WTC11 (cell line): ENCODE measurements at places on chromosomes 16 and 17. TPM values are rescaled to one million over a fixed set of nuclear protein-coding genes. Genes with fewer than 3 reads are reported as not detected.

The GPR139 gene
- 0.48 to 0.55 TPM (median 0.55 TPM) in 3 replicates for total RNA-seq

The IRX5 gene
- total RNA-seq, result 0.35 to 0.48 TPM (median 0.44 TPM) in 3 replicates

The SMARCD2 gene
- 80.1 to 106 TPM (median 86.7 TPM) in 3 replicates for total RNA-seq

The OR1D2 gene
- total RNA-seq, result not detected in 3 replicates

The MYH11 gene
- 0.69 to 0.74 TPM (median 0.69 TPM) in 3 replicates for total RNA-seq

The HSF5 gene
- 0.07 to 0.11 TPM (median 0.09 TPM) in 3 replicates for total RNA-seq

The CCL17 gene
- total RNA-seq, result not detected in 3 replicates

The SECTM1 gene
- 0.14 to 0.57 TPM (median 0.22 TPM) in 3 replicates for total RNA-seq

DNA sequence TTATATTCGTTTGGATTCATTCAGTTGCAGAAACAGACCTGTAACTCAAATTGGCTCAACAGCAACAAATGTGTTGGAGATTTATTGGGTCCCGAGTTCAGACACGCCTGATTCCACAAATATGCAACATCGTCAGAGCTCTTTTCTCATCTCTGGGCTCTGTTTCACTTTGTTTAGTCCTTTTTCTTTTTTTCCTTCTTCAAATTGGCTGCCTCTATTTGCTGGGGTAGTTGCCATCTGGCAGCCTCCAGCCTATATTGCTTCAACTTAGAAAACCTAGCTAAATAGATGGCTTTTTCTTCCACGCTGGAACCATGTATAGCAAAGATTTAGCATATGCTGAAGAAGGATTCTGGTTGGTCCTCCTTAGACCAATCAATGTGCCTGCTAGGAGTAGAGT is 398.5 kb downstream of the RBFOX1 start:
- no peak overlapping the region for H3K4me3 ChIP-seq
- no peak overlapping the region for H3K27ac ChIP-seq
- H3K4me1 ChIP-seq, result no peaks in the 10 kb centered on the region
- DNase-seq, result no peak
- peaks cover 5% of the 10 kb centered on the region; the same call in 1 of the 2 replicates for H3K36me3 ChIP-seq

DNA sequence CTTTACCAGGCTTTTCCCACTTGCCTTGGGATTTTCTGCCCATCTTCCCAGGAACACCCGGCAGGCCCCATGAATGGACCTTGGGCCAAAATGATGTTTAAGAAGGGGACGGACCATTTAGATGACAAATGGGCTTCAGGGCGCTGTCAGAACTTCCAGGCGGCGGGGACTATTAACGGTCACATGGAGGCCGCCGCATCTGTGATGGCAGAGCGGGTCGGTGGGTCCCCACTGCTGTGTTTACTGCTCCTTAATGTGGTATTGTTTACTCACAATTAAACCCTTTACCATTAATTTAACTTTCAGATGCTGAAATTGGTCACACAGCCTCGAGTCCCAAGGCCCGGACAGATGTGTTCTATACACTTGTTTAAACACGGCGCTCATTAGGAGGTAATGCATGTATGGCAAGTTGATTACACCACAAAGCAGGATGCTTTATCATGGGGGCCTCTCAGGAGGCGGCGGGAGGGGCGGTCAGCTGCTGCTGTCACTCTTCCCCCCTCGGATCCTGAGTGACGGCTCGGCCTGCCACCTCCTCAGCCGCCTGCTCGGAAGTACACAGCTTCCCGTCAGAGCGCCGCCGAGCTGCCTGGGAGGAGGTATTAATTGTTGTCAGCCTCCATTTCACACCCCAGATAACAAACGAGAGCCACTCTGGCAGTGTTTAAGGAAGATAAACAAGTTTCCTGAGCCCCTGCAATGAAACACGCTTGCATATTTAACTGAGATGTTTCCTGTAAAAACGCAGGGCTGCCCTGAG is 83.9 kb upstream of the IRX3 start:
- no peak overlapping the region for H3K4me3 ChIP-seq
- DNase-seq, result no peak
- peaks cover 10% of the 10 kb centered on the region for H3K4me1 ChIP-seq
- no peaks in the 10 kb centered on the region for H3K27me3 ChIP-seq

DNA sequence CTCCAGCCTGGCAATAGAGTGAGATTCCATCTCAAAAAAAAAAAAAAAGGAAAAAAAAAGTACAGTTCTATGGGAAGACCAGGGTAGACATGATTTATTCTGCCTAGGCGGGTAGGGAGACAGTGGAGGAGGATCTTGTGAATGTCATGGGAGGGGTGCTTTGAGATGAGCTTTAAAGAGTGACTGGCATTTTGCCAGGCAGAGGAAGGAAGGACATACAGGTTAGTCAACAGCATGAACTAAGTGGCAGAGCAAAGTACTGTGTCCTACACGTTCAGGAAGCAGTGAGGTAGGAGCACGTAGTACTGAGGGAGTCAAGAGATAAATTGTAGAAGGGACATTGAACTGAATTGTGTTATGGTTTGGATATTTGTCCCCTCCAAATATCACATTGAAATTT is 451.5 kb downstream of the TOX3 start:
- no peak overlapping the region for H3K4me3 ChIP-seq
- H3K36me3 ChIP-seq, result no peaks in the 10 kb centered on the region
- no peaks in the 10 kb centered on the region for H3K27me3 ChIP-seq
- no peak overlapping the region for H3K27ac ChIP-seq

DNA sequence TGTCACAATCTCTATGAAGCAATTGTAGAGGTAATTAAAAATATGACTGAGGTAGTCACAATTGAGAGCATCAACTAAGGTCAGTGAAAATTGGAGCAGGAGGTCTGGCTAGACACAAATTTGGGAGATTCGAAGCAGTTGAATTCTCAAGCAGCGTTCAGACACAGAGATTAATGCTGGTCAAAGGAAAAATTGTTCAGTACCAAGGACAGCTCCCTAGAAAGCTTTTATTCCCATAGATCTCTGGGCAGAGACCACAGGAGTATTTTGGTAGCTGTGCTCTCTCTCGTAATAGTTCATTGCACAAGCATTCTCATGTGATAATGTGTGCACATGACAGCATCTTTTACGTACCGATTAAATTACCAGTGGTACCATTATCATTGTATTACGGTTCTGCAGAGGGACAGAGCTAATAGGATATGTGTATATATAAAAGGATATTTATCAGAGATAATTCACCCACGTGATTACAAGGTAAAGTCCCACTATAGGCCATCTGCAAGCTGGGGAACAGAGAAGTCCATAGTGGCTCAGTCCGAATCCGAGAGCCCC is 387.5 kb upstream of the HSBP1 start:
- H3K4me3 ChIP-seq, result no peak overlapping the region
- no peak for DNase-seq
- peaks cover 11% of the 10 kb centered on the region for H3K27me3 ChIP-seq
- no peaks in the 10 kb centered on the region for H3K36me3 ChIP-seq
- no peaks in the 10 kb centered on the region for H3K4me1 ChIP-seq
- no peak overlapping the region for H3K27ac ChIP-seq

DNA sequence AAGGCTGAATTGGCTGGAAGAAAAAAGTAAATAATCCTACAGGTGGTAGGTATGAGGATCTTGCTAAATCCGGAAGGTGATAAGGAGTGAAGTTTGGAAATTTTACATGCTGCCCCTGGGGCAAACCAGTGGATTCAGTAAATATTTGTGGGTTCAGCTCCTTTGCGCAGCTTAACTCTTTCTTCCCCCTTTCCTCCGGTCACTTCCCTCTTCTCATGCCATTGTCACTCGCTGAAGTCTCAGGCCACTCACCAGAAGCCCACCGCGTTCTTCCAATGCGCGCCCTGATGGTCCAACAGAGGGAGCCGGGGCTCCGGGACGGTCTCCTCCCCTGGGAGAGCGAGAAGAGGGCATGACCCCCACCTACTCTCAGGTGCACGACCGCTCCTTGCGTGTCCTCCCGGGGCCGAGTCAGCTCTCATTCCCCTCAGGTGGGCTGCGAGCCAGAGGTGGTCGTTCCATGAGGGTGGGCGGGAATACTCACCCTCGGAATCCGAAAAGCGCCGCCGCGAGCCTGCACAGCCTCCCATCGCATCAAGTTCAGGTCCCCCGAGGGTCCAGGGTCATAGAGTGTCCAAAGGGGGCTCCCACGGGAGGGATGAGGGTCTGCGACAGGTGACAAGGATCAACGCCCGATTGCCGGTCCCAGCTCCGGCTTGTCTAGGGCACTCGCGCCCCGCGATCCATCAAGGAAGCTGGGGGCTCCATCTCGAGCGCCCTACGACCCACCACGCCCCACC is 474 bp downstream of the CLN3 start:
- DNase-seq, result peak; percentile 60
- H3K4me3 ChIP-seq, result peak overlapping the region; percentile 93
- no peak overlapping the region; the same call in 1 of the 2 replicates for H3K27ac ChIP-seq
- no peaks in the 10 kb centered on the region; the same call in 1 of the 2 replicates for H3K36me3 ChIP-seq

DNA sequence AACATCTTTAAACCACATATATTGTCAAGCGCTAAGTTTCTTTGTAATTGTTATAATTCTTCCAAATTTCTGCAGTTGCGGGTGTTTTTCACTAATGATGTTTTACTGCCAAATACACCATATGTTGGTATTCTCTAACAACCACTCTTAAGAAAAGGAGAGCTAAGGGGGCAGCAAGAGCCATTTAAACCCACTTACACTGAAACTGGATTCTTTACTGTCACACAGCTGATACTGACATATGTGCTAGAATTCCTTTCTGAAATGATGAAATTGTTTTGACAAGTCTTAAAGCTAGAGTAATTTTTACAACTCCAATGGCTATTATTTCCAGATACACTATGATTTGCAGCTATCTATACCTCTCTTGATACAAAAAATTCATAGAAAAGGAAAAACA is 483.1 kb downstream of the CDH11 start:
- H3K27ac ChIP-seq, result no peak overlapping the region
- no peaks in the 10 kb centered on the region for H3K27me3 ChIP-seq
- no peak overlapping the region for H3K4me3 ChIP-seq
- H3K36me3 ChIP-seq, result no peaks in the 10 kb centered on the region
- DNase-seq, result no peak

GRCh38 chr17:52134641-52135040 is 23.9 kb downstream of the CA10 start:
- peaks cover 5% of the 10 kb centered on the region for H3K27me3 ChIP-seq
- no peak for DNase-seq
- peaks cover 34% of the 10 kb centered on the region for H3K36me3 ChIP-seq
- peaks cover 12% of the 10 kb centered on the region for H3K4me1 ChIP-seq

- no peaks in the 10 kb centered on the region for H3K4me1 ChIP-seq
- no peak overlapping the region for H3K27ac ChIP-seq
- H3K27me3 ChIP-seq, result no peaks in the 10 kb centered on the region
These were observed 17.5 kb downstream of the SBK1 start for GRCh38 chr16:28309811-28310311.

DNA sequence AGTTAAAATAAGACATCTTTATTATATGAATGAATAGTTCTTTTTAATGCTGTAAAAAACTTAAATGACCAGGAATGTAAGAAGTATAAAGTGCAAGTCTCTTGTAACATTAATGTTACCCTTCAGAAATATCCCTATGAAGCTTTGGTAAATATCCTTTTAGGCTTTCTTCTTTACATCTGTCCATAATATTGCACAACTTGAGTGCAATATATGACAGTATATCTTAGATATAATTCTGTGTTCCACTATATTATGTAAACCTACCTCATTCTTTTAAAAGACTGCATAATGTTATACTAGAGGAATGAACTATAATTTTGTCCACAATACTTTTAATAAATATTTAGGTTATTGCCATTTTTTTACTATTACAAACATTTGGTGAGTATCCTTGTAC is 81.1 kb downstream of the EFCAB13 start:
- H3K4me3 ChIP-seq, result no peak overlapping the region
- H3K27me3 ChIP-seq, result no peaks in the 10 kb centered on the region
- no peak for DNase-seq
- no peaks in the 10 kb centered on the region for H3K4me1 ChIP-seq
- no peaks in the 10 kb centered on the region for H3K36me3 ChIP-seq

- peaks cover 17% of the 10 kb centered on the region for H3K36me3 ChIP-seq
- H3K4me3 ChIP-seq, result no peak overlapping the region
- no peaks in the 10 kb centered on the region for H3K4me1 ChIP-seq
These were observed 5.6 kb upstream of the THUMPD1 start for GRCh38 chr16:20747030-20747816.

- peaks cover 21% of the 10 kb centered on the region for H3K4me1 ChIP-seq
- no peak overlapping the region; the same call in 1 of the 2 replicates for H3K27ac ChIP-seq
These were observed 51.7 kb upstream of the MTSS2 start for GRCh38 chr16:70737377-70738082.

DNA sequence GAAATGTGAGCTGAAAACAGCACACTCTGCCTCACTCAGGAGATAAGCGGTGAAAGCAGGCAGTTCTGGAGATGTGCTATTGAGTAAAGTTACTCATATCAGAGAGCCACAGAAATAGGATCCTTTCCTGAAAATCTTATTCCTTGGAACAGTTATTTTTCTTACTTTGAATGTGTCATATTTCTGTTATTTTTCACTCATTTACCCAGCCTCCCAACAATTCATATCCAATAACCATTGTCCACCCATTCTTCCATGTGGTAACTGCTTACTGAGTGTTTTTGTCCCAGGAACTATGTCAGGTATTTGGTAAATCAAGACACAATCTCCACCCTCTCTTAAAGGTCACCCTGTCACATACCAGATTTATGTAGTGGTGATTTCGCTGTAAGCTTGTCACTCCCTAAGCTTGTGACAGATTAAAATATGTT is 144.9 kb downstream of the PARN start:
- H3K4me3 ChIP-seq, result no peak overlapping the region
- peaks cover 36% of the 10 kb centered on the region for H3K4me1 ChIP-seq
- no peak overlapping the region; the same call in 1 of the 2 replicates for H3K27ac ChIP-seq
- no peak for DNase-seq
- peaks cover 17% of the 10 kb centered on the region for H3K36me3 ChIP-seq

DNA sequence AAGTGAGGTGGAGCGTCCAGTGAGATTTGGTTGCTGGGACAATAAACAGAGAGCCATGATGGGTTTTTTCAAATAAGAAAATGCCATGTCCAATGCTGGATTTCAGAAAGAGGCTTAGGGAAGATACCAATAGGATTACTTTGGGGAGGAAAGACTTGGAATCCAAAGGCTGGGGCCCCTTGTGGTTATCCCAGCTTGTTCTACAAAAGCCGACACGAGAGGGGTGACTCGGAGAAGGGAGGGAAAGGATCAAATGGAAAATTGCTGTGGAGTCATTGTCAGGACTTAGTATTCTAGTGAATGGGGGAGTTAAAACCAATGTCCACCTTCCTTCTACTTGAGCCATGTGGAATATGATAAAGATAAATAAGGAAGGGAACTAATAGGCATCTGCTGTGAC is 305.5 kb downstream of the SOX9 start:
- no peaks in the 10 kb centered on the region for H3K36me3 ChIP-seq
- no peak for DNase-seq
- H3K4me3 ChIP-seq, result no peak overlapping the region
- peaks cover 5% of the 10 kb centered on the region for H3K4me1 ChIP-seq
- no peak overlapping the region for H3K27ac ChIP-seq

DNA sequence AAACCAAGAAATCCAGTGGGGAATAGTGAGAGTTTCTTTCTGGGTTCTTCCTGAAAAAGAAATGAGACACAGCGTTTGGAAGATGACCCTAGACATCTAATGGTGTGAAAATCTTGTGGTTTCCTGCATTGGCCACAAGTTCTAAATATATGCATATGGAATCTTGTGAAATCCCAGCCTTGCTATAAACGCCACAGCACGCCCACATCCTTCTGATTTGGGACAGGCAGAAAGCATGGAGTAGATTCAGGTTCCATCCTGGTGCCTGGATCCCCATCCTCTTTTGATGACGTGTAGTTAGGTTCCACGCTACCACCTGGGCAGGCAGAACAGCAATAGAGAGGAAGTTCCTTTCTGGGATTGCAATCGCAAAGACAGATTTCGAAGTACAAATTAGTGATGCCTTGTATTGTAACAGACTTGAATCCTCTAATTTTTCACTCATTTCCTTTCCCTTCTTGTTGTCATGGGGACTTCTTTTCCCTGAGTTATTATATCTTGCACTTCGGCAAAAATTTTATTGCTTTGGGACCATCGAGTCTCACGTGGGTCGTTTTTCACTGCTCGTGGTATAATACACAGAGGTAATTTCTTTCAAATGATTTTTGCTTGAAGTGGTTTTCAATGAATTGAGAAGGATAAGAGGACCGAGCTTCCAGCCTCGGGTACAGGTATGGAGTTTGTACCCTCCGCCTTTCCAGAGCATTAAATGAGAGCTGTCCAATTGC is 37.6 kb downstream of the HS3ST4 start:
- no peak for DNase-seq
- no peak overlapping the region for H3K27ac ChIP-seq
- no peak overlapping the region for H3K4me3 ChIP-seq
